ENCODE measurements at places on chromosomes 12 and 14.

- DNase-seq = no peak
Observed at GRCh38 chr14:53042480-53042879, 91.6 kb upstream of the FERMT2 start.

DNA sequence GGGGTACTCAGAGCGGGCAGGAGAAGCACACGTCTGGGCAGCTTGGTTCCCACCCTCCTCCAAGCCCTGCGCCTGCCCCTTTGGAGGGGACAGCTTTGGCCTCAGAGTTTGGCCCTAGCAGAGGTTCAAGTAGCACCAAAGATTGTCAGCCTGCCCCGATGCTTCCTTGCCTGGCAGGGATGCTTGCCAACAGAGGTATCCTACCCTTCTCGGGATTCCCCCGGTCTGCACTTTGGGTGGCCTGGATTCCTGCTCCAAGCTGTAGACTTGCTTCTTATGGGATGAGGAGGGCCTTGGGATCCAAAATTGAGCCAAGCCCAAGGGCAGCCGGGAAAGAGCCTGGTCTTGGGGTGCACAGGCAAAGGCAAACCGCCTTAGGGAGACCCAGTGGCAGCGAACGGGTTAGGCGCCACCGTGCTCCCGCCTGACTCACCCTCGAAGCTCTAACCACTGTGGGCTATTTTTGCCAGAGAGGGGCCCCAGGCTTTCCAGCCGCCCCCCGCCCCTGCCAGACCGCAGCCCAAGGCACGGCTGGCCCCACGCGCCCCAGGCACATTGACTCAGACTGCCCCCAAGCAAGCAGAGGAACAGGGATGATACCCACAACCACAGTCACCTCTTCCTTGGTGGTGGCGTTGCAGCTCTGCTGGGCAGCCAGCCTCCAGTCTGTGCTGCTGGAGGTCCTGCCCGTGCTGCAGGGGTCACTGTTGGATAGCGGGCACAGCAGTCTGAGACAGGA lies 847 bp upstream of the WNT10B start:
- no peak for DNase-seq

DNA sequence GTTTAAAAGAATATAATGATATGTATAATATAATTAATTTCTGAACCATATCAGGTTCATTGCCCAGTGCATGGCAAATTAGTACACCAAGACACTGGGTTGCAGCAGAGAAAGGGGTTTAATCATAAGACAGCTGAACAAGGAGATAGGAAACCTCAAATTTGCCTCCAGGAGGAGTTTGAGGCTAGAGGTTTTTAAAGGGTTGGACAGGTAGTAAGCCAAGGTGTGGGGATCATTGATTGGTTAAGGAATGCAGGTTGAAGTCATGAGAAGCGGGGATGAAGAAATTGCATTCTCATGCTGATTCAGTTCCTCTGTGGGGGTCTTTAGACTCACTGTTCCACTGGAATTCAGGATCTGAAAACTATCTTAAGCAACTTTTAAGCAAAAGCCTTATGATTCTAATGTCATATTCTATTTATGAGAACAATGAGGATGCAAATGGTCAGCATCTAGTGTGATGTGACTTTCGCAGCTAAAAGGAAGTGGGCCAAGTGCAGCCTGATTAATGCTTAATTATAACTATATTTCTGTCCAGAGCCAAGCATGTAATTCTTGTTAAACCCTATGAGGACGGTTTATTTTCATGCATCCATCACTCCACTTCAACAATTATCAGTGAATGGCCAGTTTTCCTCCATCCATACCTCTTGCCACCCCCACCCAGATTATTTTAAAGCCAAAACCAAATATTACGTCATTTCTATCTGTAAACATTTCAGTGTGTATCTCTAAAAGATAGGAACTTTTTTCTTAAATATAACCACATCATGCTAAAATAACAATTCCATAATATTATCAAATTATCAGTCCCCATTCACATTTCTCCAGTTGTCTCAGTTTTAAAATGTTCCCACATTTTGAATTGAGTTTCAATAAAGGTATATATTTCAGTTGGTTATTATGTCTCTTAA lies 14.9 kb downstream of the RNF212B start:
- DNase-seq = no peak

DNA sequence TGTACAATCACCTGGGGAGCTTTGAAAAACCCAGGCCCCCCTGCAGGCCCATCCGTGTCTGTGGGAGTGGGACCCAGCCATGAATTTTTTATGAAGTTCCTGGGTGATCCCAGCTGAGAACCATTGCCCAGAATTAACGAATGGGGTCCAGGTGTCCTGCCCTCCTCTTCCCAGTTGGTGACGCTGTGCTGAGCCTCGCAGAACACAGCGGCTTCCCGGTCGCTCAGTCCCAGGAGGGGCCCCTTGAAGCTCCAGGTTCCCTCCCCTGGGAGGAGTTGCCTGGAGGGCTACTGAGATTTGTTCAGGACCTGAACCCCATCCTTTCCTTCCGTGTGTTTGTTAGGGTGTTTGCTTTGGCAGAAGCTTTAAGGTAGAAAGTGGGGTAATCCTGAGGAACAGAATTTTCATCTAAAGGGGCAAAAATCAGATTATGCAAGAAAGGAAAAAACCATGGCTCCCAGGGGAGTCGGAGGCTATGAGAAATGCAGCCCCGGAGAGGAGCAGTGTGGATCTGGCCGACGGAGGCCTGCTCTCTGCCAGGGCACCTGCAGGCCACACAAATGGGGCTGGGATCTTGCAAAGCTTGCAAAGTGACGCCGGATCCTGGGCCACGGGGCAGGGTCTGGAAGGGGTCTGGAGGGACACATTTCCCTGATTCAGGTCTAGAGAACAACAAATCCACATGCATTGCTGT lies 164.7 kb upstream of the PRMT8 start:
- no peak for DNase-seq

DNA sequence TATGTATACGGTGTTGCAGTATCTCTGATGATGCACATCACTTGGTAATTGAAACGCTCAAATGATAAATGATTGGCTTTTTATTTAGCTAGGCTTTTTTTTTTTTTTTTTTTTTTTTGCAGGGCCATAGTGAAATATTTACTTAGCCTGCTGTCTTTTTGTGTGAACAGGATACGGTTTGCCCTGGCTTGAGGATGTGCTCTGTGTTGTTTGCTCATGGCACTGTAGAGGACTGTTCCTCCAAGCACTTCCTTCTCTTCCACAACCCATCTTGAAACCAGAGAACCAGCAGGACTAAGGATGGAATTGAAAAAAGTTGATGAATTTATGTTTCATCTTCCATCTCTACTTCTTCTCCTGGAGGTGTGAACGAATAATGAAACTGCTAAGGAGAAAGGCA lies 15.5 kb upstream of the SSPN start:
- DNase-seq = no peak

DNA sequence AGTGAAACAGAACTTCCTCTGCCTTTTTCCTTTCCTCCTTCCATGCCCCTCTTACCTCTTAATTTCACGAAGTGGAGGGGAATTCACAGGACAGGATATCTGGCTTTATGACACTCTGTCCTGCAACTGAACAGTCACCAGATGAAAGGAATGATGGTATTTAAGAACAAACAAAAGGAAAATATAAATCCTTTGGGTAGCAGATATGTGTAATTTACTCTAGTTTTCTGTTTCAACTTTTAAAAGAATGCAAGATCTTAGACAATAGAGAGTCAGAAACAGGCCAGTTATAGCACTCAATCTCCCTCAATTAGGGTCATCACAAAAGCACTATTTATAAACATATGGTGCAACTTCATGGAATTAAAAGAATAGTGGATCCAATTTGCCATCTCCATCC lies 25.0 kb upstream of the HMGA2 start:
- DNase-seq = no peak

Measured in NCI-H345 (cell line).